ENCODE measurements at places on chromosomes 6 and 20. TPM values are rescaled to one million over a fixed set of nuclear protein-coding genes. Genes with fewer than 3 reads are reported as not detected.

DNA sequence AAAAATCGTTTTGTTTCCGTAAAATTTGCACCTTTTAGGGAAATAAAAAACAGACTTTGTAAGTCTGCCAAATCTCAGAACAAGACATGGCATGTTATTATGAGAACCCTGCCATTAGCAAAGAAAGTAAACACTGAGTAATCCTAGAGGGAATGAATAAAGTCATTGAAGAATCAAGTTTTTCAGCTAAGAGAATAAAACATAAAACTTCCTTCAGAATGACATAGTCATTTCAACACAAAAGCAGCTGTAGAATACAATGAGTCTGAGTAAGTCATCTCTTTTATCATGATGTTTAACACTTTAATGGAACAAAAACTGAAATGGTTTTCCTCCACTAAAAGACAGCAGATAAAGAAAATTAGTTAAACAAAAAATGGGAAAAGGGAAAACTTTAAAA, 10.3 kb upstream of the DST start:
- no peaks in the 10 kb centered on the region for H3K4me1 ChIP-seq
- no peaks in the 10 kb centered on the region for H3K36me3 ChIP-seq
- no peaks in the 10 kb centered on the region for H3K27me3 ChIP-seq

TRIM15 gene
- not detected for total RNA-seq

- H3K27ac ChIP-seq = no peak overlapping the region
- DNase-seq = no peak
- peaks cover 5% of the 10 kb centered on the region for H3K36me3 ChIP-seq
- H3K27me3 ChIP-seq = no peaks in the 10 kb centered on the region
Measured at GRCh38 chr6:109702791-109703190, 11.7 kb downstream of the FIG4 start.

DNA sequence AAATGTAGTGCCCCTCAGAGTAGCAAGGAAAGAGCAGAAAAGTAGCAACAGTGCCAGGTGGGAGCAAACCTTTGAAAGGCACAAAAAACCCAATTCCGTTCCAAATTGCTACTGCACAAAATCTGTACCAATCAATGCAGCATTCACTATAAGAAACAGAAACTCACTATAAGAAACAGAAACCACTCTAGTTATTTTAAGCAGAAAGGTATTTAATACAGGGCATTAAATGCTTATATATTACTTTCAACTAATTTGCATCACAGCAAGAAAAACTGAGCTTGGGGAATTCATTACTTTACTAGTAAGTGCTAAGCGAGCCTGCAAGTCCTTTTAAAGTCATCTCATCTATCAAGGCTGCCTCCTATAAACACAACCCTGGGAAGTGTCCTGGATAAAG, 116.5 kb upstream of the OLIG3 start:
- no peaks in the 10 kb centered on the region for H3K27me3 ChIP-seq
- no peaks in the 10 kb centered on the region for H3K36me3 ChIP-seq
- no peak for DNase-seq
- H3K4me3 ChIP-seq = no peak overlapping the region

OLIG3 gene
- total RNA-seq = not detected

ARMC12 gene
- total RNA-seq = 1.3 TPM

- DNase-seq = no peak
- no peaks in the 10 kb centered on the region for H3K36me3 ChIP-seq
- H3K4me1 ChIP-seq = no peaks in the 10 kb centered on the region
- no peak overlapping the region for H3K27ac ChIP-seq
Measured at GRCh38 chr6:14921878-14922671, 323.8 kb upstream of the JARID2 start.

TMEM217 gene
- total RNA-seq = 0.58 TPM

DYNLT2 gene
- total RNA-seq = 2.0 TPM

DNA sequence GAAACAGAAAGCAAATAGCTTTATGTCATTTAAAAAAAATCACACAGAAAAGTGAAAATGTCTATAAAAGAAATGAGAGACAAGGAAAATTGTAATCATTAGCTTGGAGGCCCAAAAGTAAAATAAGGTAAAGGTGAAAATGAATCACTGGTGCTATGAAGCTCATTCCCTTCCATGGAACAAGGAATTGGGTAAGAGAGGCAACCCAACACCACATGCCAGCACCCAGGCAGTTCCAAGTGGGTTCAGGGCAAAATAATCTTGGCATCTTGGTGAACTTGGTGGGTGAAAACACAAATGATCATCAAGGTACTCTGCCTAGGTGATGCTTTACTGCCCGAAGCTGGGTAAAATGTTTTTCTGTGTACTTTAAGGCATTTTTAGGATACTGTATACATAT, 16.7 kb downstream of the CST4 start:
- no peak for DNase-seq
- no peak overlapping the region for H3K4me3 ChIP-seq
- H3K4me1 ChIP-seq = no peaks in the 10 kb centered on the region
- no peak overlapping the region for H3K27ac ChIP-seq
- no peaks in the 10 kb centered on the region for H3K36me3 ChIP-seq
- peaks cover 3% of the 10 kb centered on the region for H3K27me3 ChIP-seq

DNA sequence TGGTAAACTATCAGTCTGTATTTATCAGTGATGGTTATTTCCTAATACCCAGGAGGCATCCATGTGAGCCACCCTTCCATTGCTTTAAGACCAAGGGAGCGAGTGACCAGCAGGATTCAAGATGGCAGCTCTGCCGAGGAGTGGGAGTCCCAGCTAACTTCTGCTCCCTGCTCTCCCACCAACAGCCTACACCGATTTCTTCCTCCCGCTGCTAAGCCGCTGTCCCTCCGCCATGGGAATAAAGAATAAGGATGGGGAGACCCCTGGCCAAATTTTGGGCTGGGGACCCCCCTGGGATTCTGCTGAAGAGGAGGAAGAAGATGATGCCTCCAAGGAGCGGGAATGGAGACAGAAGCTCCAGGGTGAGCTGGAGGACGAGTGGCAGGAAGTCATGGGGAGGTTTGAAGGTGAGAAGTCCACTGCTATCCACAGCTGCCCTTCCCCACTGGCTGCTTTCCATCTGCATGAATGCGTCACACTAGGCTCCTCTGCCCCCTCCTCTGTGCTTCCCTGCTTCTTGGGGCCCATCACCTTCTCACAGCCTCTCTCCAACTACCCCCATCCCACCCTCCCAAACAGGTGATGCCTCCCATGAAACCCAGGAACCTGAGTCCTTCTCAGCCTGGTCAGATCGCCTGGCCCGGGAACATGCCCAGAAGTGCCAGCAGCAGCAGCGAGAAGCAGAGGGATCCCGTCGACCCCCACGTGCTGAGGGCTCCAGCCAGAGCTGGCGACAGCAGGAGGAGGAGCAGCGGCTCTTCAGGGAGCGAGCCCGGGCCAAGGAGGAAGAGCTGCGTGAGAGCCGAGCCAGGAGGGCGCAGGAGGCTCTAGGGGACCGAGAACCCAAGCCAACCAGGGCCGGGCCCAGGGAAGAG, 10.3 kb downstream of the NFKBIL1 start:
- H3K36me3 ChIP-seq = peaks cover 12% of the 10 kb centered on the region
- no peak for DNase-seq
- H3K27ac ChIP-seq = peak overlapping the region; percentile 81
- peak overlapping the region; percentile 27 for H3K4me3 ChIP-seq
- H3K4me1 ChIP-seq = peaks cover 36% of the 10 kb centered on the region

- H3K27ac ChIP-seq = peak overlapping the region; percentile 75
- no peaks in the 10 kb centered on the region for H3K27me3 ChIP-seq
- H3K4me3 ChIP-seq = no peak overlapping the region
- DNase-seq = no peak
Measured at GRCh38 chr6:259901-260508, 32.3 kb upstream of the DUSP22 start.

FRMD1 gene
- total RNA-seq = not detected

GRCh38 chr6:49025273-49026240, 437.5 kb downstream of the MMUT start:
- H3K36me3 ChIP-seq = no peaks in the 10 kb centered on the region
- DNase-seq = no peak
- no peak overlapping the region for H3K27ac ChIP-seq
- no peak overlapping the region for H3K4me3 ChIP-seq

GRCh38 chr6:3323696-3324261, 65.0 kb downstream of the PSMG4 start:
- no peak overlapping the region for H3K27ac ChIP-seq
- no peaks in the 10 kb centered on the region for H3K36me3 ChIP-seq
- no peaks in the 10 kb centered on the region for H3K4me1 ChIP-seq
- DNase-seq = no peak
- no peak overlapping the region for H3K4me3 ChIP-seq

DNA sequence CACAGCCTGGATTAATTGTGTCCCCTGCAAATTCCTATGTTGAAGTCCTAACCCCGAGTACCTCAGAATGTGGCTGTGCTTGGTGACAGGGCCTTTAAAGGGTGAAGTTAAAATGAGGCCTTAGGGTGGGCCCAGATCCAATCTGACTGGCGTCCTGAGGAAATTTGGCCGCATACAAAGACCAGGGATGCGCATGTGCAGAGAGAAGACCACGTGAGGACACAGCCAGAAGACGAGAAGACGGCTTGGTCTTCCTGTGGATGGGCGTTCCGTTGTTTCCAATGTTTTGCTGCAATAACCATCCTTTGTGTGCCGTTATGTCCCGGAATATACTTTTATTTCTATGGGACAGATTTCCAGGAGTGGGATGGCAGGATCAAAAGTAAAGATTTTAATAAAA, 40.9 kb upstream of the SLC22A2 start:
- no peak for DNase-seq
- no peak overlapping the region for H3K4me3 ChIP-seq
- no peaks in the 10 kb centered on the region for H3K36me3 ChIP-seq
- H3K27me3 ChIP-seq = no peaks in the 10 kb centered on the region

DNA sequence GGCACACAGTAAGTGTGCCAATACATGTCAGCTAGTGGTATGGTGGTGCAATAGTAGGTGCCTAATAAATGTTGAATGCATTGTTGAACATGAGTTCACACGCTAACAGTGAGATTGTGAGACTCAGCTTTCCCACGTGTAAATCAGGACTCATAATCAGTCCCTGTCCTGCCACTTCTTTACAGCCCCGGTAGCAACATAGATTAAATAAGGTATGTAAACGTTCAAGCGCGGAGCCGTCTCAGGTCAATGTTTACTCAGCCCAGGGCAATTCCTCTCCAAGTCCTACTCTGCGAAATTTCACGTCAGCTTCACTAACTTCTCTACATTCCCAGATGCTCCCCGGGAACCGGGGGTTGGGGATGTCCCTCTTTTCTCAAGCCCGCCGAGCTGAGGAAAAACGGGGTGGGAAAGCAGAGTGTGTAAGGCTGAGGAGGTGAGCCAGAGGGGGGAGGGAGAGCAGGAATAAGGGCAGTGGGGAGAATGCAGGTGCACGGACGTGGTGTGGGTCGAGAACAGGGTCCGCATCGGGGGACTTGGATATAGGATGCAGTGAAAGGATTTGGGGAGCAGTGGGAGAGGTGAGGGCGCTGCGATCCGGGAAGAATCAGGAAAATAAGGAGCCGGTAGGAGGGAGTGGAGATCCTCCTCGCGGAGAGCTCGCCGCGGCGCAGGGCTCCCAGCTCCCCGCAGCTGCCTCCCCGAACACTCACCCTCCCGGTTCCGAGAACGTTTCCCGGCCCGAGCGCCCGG, 544 bp upstream of the TP53INP2 start:
- H3K4me1 ChIP-seq = peaks cover 23% of the 10 kb centered on the region
- peak overlapping the region; percentile 69 for H3K27ac ChIP-seq
- DNase-seq = no peak
- peaks cover 19% of the 10 kb centered on the region for H3K27me3 ChIP-seq
- H3K4me3 ChIP-seq = peak overlapping the region; percentile 90

GRCh38 chr6:116512734-116513133, 1.3 kb downstream of the CALHM5 start:
- H3K4me3 ChIP-seq = no peak overlapping the region
- no peaks in the 10 kb centered on the region for H3K36me3 ChIP-seq
- DNase-seq = no peak
- H3K4me1 ChIP-seq = no peaks in the 10 kb centered on the region

DNA sequence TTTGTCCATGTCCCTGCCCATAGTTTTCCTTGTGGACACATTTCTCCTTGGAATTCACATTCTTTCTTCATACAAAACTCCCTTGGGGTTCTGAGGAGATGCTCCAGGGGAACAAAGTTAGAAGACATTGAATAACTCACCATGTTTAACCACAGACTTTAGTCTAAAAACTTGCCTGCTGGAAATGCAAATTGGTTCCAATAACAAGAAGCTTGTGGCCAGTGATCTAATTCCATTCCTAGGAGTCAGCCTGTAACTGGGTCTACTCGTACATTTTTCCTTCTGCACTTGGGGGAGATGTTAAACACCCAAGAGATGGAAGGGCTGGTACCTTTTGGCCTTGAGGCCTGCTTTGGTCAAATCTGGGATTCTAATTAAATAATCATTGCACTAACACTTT, 60.2 kb downstream of the SCML4 start:
- no peak overlapping the region for H3K4me3 ChIP-seq
- no peaks in the 10 kb centered on the region for H3K27me3 ChIP-seq
- no peak overlapping the region for H3K27ac ChIP-seq
- no peak for DNase-seq
- peaks cover 6% of the 10 kb centered on the region for H3K36me3 ChIP-seq

LAMA4 gene
- total RNA-seq = 0.56 TPM

DNA sequence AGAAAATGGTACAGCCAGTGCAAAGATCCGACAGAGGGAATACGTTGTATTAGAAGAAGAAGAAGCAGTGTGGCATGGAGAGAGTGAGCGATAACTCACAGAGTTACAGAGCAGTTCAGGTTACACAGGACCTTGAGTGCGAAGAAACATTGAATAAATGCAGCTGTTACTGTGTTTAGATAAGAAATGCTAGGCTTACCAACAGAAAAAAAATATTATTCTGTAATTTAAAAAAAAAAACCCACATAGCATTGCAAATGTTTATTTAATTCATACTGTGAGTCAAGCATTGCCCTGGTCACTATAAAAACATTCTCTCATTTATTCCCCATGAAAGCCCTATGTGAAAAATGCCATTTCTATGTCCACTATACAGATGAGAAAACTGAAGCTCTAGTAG, 373.4 kb upstream of the EPHA7 start:
- DNase-seq = no peak
- no peaks in the 10 kb centered on the region for H3K27me3 ChIP-seq
- H3K27ac ChIP-seq = no peak overlapping the region
- no peaks in the 10 kb centered on the region for H3K36me3 ChIP-seq

HMGCLL1 gene
- total RNA-seq = not detected

DNA sequence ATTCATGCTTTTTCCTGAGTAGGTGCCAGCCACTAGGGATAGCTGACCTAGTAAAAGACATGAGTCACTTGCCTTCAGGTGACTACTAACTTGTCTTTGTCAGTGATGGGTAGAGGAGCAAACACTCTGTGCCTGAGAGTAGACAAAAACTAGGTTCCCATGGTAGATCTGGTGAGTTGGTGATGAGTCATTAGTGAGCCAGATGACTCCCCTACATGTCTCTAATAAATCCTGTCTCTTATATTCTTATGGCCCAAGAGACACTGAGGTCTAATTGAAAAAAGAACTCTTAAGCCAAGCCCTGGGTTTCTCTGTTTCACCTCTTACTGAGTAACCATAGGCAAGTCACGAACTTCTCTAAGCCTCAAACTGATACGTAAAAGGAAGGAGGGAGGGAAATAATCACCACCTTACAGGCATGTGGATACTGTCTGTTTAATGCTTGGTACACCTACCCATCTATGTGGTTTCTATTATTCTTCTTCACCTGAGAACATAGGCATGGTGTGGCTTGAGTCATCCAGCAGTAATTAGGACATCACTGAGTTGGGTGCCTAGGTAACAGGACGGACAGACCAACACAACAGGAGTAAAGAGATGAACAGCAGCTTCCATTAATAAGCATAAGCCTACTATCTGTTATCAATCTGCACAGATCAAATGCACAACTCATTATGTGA, 20.3 kb downstream of the TTPAL start:
- H3K27me3 ChIP-seq = no peaks in the 10 kb centered on the region
- peaks cover 85% of the 10 kb centered on the region for H3K36me3 ChIP-seq
- H3K4me1 ChIP-seq = no peaks in the 10 kb centered on the region
- no peak overlapping the region for H3K4me3 ChIP-seq
- no peak overlapping the region for H3K27ac ChIP-seq

Data from T-cell (primary cell).